ENCODE measurements at places on chromosomes 5 and 9.

DNA sequence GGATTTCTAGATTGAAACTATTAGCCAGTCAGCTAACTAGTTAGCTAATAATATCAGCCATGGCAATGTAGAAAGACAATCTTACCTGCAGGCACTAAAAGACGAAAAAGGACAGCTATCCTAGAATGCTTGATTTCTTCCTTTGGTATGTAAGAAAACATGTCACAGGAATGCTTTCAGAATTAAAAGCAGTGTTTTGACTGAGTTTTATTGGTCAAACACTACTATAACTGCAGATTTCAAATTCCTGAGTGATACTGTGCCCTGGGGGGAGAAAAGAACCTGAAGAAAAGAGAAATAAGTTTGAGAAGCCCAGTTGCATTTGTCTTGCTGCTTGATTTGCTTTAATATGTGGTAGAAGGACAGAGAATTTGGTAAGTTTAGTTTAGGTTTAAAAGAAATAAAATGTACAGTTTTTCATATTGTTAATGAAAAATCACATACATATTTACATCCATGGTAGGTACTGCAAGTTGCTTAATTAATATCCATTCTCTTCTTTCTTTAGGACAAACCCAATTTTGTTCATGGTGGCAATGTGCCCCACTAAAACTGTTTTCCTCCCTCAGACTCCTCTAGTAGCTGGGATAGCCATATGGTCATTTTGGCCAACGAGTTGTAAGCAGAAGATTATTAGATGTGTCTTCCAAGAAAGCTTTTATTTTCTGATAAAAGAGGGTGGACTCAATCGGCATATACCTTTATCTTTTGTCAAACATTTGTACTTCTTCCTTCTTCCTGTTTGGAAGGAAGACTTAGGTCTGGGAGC, 4.3 kb upstream of the FAM169A start:
- no peak for DNase-seq

DNA sequence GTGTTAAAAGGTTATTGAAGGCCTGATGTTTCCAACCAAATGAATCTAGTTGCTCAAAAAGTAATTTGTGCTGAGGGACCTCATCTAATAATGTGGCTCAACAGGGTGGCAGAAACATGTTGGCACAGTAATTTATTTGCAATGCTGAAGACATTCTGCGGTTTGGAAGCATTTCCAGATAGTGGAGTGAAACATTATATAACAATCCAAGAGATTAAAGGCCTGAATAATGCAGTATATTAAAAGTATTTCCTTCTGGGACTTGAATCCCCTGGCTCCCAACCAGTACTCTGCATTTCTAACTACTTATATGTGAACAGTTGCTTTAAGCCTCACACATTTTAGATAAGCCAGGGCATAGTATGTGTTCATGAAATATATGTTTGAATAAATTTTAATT, 25.9 kb upstream of the ALDH1A1 start:
- DNase-seq, result no peak

DNA sequence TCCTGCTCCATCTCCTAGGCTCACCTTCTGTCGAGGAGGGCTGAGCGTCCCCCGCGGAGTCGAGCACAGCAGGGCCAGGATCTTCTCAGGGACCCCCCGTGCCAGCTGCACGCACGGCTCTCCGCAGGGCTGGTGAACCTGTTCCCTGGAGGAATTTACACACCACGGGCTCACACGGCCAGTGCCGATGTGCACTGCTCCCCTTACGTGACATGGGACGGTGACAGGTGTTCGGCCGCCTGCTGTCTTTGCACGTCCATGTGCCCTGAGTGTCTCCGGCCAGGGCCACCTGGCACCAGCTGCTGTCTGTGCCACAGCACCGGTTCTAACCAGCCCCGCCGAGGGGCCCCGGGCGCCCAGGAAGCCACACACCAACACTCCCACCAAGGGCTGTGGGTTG, 8.7 kb upstream of the AGPAT2 start:
- no peak for DNase-seq

GRCh38 chr9:97695995-97696802, 941 bp downstream of the XPA start:
- DNase-seq, result no peak

DNA sequence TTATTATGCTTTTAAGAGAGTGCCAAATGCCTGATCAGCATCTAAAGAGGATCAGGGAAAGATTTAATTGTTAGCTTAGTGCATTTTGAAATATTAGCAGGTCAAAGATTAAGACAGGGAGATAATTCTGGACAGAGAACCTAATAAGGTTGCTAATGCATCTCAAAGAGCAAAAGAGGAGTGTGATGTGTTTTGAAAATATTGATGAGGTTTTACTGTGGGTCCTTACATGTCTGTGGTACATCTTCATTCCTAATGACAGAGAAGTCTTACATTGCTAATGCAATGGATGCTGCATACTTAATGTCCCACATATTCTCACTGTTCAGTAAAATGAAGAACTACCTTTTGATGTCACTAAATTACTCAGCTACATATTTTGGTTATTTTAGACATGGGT, 154.1 kb downstream of the TAF11L14 start:
- no peak for DNase-seq

DNA sequence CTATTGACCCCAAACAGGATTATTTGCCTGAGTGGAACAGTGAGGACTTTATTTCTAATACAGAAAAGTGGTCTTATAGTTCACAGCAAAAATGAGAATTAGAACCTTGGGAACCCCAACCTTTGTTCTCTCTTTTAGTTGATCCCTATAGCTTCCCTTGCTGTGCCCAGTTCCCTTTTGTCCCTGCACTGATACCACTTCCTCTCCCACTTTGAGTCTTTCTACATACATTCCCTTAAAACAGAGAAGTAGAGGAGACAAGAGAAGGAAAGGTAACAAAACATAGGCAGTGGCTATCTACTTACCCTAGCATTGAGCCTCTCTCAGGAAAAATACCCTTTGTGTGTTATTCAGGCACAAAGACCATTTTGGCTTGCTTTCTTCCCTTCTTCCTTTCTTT, 246.4 kb downstream of the FAM114A2 start:
- no peak for DNase-seq

DNA sequence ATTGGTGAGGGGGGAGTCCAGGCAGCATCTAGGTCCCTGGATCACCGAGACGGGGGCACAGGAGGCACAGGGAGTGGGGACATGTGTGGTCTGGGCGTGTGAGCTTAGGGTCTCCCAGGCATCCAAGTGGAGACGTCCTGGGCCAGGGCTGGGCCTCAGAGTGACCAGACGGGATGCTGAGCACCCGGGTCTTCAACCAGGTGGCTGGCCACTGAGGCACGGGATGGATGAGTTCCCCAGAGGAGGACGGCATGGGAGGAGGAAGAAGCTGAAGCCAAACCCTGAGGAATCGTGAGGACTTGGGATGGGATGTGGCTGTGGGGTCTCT, 88.0 kb downstream of the LMX1B start:
- DNase-seq, result no peak

GRCh38 chr9:96148634-96149532, 153.1 kb downstream of the HSD17B3 start:
- DNase-seq, result no peak

- DNase-seq, result no peak
These were observed 76.9 kb upstream of the IL17B start for GRCh38 chr5:149455889-149456409.

DNA sequence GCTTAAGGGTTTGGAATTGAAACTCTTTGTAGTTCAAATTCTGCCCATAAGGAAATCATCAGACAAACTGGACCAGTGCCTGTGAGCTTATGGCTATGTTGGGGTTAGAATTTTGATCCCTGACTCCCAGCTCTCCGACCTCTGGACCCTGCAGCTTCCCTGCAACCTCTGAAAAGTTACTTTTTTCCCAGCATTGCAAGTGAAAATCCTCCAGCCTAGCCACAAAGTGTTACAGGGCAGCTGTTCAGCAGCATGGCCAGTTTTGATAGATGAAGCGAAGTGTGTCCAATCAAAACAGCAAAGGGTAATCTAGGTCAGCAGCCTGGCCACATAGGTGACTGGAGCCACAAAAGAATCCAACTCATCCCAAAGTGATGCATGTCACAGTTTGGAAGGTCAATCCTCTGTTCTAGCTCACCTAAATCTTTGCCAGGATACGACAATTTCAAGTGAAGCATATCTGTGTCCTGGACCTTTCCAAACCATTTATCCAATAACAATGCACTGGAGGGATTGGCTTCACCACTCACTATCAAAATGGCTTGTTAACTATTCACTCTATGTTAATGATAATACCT, 4.7 kb upstream of the CPEB4 start:
- no peak for DNase-seq

- DNase-seq, result no peak
These were observed 418.3 kb upstream of the IRX4 start for GRCh38 chr5:2300861-2301574.

DNA sequence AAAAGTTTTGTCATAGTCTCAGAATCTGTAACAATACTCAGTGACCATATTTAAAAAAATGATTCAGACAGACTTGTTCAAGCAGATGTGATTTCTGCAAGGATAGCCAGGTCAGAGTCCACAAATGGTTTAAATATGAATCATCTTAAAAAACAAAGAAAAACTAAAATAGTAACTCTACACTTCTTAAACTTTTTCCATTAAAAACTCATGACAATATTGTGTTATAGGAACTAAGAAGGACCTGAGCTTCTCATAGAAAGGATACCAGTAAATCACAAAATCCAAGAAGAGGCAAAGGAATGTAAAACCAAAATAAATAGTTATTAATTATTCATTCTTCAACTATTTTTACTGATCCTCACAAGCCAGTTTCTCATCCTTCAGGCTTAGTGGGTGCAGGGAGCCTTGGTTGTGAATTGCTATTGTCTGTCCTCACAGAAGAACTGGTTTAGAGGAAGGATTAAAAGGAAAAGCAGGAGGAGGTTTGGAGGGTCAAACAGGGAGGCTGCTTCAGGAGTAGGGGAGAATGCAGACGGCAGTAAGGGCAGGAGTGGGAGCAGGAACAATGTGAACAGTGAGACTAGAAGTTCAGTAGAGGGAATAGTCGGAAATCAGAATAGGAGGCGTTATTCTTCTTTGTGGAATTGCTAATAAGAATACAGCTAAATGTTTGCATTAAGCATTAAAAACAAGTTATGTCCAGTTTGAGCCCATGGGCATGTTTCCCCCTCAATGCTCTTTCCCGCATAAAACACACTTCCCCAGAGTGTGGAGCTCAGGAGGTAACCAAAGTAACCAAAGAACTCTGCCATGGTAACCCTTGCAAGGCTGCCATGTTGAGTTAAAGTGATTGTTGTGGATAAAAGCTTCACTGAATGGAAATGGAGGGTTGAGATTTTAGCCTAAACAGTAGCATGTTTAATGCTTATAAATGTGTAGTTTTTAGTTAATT, 110.7 kb downstream of the CCDC192 start:
- no peak for DNase-seq

- no peak for DNase-seq
These were observed 38.7 kb downstream of the ROPN1L start for GRCh38 chr5:10480237-10480985.

GRCh38 chr9:126128494-126129142, 198.0 kb upstream of the MVB12B start:
- DNase-seq, result no peak

GRCh38 chr9:19376931-19377330, 3.1 kb downstream of the RPS6 start:
- no peak for DNase-seq

GRCh38 chr5:125421006-125421405, 674.6 kb upstream of the ZNF608 start:
- DNase-seq, result no peak

DNA sequence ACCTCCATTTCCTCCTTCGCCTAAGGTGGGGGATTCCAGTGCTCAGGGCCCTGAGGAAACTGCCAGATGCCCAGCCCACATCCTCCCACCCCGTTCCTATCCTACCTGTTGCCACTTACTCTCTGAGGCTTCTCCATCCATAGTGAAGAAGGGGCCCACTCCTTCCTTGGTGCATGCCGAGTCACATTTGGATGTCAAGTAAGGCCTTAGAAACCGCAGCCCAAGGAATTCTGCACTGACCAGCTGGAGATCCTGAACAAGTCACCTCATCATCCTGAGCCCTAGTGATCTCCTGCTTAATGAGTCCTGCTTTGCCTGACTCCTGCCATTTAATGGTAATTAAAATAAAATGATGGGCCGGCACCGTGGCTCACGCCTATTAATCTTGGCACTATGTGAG, 6.7 kb upstream of the TNIP1 start:
- no peak for DNase-seq

- no peak for DNase-seq
These were observed 141.1 kb upstream of the RASEF start for GRCh38 chr9:83204047-83204446.

DNA sequence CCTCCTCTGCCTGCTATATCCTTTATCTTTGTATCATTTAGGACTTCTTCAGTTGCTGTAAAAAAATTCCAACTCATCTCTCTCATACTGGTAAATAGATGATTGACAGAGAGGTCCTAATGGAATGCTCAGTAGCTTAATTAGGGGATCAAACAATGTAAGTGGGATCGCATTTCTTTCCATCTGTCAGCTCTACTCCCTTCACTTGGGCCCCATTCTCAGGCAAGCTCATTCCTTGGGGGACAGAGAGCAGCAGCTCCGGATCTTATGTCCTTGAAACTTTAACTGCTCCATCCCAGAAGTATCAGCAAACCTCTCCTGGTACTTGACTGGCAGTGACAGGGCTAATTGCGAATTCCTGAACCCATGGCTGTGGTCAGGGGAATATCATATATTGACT, 146.7 kb downstream of the YTHDC2 start:
- no peak for DNase-seq

DNA sequence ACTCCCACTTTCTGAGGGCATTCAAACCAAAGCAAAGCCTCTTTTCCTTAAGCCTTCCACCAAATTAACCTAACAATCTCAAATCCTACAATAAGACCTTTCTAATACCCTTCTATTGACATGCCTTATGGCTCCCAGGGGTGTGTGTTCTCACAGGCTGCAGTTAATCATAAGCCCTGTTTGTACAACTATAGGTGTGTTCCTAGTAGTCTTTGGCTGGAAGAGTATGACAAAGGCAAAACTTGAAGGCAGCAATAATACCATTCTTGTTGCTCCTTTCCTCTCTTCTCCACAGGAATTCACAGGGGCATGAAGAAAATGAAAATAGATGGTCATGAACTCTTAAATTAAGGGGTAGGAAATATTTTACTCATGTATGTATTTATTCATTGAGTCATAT, 10.9 kb upstream of the FBXO38 start:
- no peak for DNase-seq

DNA sequence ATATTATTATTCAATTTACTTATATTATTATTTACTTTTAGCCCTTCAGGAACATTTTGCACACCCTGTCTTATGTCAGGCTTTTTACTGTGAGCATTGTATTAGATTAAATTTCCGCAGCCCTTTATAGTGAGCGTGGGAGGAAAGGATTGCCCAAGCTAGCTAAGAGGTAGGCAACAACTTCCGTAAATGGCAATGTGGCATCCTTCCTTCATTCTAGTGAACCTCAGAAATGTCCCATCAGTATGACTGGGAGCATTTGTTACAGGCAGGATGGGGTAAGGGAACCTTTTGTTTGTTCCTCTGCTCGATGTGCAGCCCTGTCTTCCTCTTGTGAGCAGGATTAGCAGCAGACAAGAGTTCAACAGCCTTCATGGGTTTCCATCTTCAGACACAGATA, 6.2 kb upstream of the CD180 start:
- no peak for DNase-seq

DNA sequence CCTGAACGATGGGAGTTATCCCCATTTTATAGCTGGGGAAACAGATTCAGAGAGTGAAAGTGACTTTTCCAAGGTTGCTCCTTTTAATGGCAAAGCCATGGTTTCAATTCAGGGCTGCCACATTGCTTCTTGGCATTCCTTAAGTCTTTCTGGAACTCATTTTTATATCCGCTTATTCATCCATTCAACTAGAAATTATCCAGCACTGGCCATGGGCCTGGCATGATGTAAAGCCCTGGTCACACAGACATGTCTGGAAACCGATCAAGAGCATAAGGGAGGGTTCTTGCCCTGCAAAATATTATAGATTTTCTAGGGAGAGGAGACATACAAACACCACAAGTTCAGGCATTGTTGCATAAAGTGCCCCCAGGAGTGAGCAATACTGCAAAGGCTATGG, 43.0 kb upstream of the COL15A1 start:
- no peak for DNase-seq

All from activated CD8-positive, alpha-beta memory T cell treated with anti-CD3 and anti-CD28 coated beads for 4 hours (primary cell).